ENCODE measurements at places on chromosomes 4 and X. TPM values are rescaled to one million over a fixed set of nuclear protein-coding genes. Genes with fewer than 3 reads are reported as not detected.

Gene HS6ST2
- total RNA-seq, result not detected

Gene TMEM192
- total RNA-seq, result 13.3 TPM

Gene CCDC158
- not detected for total RNA-seq

Gene AREG
- total RNA-seq, result 4.6 TPM

Gene MAGEA4
- not detected for total RNA-seq

Gene IL3RA
- 1.6 TPM for total RNA-seq

Gene SPANXA2
- total RNA-seq, result not detected

Gene SPATA4
- not detected for total RNA-seq

Gene MMGT1
- 24.4 TPM for total RNA-seq

Gene XPNPEP2
- not detected for total RNA-seq

Gene HNRNPD
- 280 TPM for total RNA-seq

- no peak overlapping the region for H3K4me3 ChIP-seq
- H3K27ac ChIP-seq, result no peak overlapping the region
- H3K36me3 ChIP-seq, result no peaks in the 10 kb centered on the region
- DNase-seq, result no peak
- no peaks in the 10 kb centered on the region for H3K27me3 ChIP-seq
- H3K4me1 ChIP-seq, result no peaks in the 10 kb centered on the region
These were observed 155.4 kb downstream of the GPM6A start for GRCh38 chr4:175656649-175657048.

DNA sequence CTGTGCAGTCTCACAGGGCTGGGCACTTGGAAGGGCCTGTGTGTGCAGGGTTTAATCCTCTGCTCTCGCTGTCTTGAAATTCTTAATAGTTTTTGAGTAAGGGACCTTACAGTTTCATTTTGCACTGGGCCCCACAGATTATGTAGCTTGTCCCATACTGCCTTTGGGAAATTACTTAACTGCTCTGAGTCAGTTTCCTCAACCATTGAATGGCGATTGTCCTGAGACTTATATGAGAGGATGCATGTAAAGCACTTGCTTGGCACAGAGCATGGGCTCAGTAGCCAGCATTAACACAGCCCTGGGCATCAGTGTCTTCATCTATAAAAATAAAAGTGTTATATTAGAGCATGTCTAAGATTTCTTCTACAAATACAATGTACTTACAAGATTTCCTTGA lies 55.8 kb downstream of the CLCN5 start:
- no peak overlapping the region for H3K27ac ChIP-seq
- DNase-seq, result no peak
- H3K4me1 ChIP-seq, result no peaks in the 10 kb centered on the region
- no peak overlapping the region for H3K4me3 ChIP-seq
- H3K36me3 ChIP-seq, result no peaks in the 10 kb centered on the region

- H3K27me3 ChIP-seq, result no peaks in the 10 kb centered on the region
- H3K4me3 ChIP-seq, result no peak within 1 kb of the TSS
- H3K27ac ChIP-seq, result no peak within 1 kb of the TSS
- peak; percentile 1 for DNase-seq
- H3K4me1 ChIP-seq, result no peaks in the 10 kb centered on the region
These were observed at the start of gene GLRA2 for GRCh38 chrX:14529290-14529989. GLRA2 (plus strand) TSS chrX:14529536; CDS start chrX:14530058, 522 bp downstream.

DNA sequence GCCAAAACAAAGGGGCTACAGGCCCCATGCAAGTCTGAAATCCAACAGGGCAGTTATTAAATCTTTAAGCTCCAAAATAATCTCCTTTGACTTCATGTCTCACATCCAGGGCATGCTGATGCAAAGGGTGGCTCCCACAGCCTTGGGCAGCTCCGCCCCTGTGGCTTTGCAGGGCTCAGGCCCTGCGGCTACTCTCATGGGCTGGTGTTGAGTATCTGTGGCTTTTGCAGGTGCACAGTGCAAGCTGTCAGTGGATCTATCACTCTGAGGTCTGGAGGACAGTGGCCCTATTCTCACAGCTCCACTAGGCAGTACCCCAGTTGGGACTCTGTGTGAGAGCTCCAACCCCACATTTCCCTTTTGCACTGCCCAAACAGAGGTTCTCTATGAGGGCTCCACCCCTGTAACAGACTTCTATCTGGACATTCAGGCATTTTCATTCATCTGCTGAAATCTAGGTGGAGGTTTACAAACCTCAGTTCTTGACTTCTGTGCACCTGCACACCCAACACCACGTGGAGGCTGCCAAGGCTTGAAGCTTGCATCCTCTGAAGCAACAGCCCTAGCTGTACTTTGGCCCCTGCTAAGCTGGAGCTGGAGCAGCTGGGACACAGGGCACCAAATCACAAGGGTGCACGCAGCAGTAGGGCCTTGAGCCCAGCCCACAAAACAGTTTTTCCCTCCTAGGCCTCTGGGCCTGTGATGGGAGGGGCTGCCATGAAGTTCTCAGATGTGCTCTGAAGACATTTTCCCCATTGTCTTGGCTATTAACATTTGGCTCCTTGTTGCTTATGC lies 154.8 kb upstream of the PDE5A start:
- DNase-seq, result no peak
- H3K4me1 ChIP-seq, result no peaks in the 10 kb centered on the region
- H3K4me3 ChIP-seq, result no peak overlapping the region
- H3K36me3 ChIP-seq, result no peaks in the 10 kb centered on the region
- no peak overlapping the region for H3K27ac ChIP-seq
- H3K27me3 ChIP-seq, result no peaks in the 10 kb centered on the region

DNA sequence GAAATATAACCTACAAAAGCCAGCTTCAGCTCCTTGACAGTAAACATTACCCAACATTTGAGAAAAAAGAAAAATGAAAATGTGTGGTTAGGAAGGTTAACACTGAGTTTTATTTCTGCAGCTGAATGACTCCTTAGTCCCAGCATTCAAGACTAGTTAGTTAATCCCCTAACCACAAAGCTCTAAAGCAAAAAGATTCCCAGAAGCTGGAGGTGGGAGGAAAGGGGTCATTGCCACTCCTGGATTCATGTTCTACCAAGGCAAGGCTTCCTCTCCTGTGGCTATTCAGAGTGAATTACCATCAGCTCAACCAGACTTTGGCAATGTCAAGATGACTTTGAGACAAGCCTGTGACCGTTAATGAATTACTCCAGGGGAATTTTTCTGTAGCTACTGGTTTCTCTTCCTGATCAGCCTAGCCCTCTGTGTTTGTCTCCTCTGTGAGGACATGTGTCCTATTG lies 63.6 kb downstream of the HADH start:
- H3K4me3 ChIP-seq, result no peak overlapping the region
- no peaks in the 10 kb centered on the region for H3K4me1 ChIP-seq
- no peak overlapping the region for H3K27ac ChIP-seq
- DNase-seq, result no peak
- H3K36me3 ChIP-seq, result no peaks in the 10 kb centered on the region

GRCh38 chr4:14428125-14428524 lies 574.2 kb upstream of the CPEB2 start:
- H3K27me3 ChIP-seq, result no peaks in the 10 kb centered on the region
- H3K4me3 ChIP-seq, result no peak overlapping the region
- no peak overlapping the region for H3K27ac ChIP-seq
- no peaks in the 10 kb centered on the region for H3K36me3 ChIP-seq
- H3K4me1 ChIP-seq, result peaks cover 12% of the 10 kb centered on the region
- no peak for DNase-seq

- DNase-seq, result no peak
- H3K4me3 ChIP-seq, result no peak overlapping the region
- H3K27ac ChIP-seq, result no peak overlapping the region
- peaks cover 14% of the 10 kb centered on the region for H3K36me3 ChIP-seq
These were observed 12.7 kb downstream of the RAB28 start for GRCh38 chr4:13471400-13471799.

DNA sequence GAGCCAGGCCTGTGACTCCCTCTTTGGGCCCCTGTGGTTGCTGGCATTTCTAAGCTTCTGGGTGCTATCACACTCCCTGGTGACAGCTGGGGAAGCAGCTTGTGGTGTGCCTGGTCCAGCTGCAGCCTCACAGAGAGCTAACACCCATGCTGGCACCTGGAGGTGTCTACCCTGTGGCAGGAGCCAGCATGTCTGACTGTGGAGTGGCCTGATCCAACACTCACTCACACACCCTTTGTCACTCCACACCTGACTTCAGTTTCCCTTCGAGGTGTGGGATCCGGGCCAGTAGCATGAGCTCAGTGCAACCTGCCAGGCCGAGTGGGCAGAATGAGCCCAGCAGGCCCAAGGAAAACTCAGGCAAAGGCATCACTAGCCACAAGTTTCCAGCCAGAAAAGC lies 67.5 kb downstream of the TECRL start:
- H3K27me3 ChIP-seq, result no peaks in the 10 kb centered on the region
- no peak overlapping the region for H3K4me3 ChIP-seq
- no peaks in the 10 kb centered on the region for H3K36me3 ChIP-seq
- no peak overlapping the region for H3K27ac ChIP-seq
- no peak for DNase-seq
- H3K4me1 ChIP-seq, result no peaks in the 10 kb centered on the region

- DNase-seq, result no peak
- no peak overlapping the region for H3K27ac ChIP-seq
- no peaks in the 10 kb centered on the region for H3K36me3 ChIP-seq
- no peaks in the 10 kb centered on the region for H3K27me3 ChIP-seq
- no peak overlapping the region for H3K4me3 ChIP-seq
- no peaks in the 10 kb centered on the region for H3K4me1 ChIP-seq
These were observed 88.3 kb downstream of the NRK start for GRCh38 chrX:105910563-105911105.

- no peaks in the 10 kb centered on the region for H3K36me3 ChIP-seq
- no peak for DNase-seq
- H3K27ac ChIP-seq, result no peak overlapping the region
- H3K27me3 ChIP-seq, result no peaks in the 10 kb centered on the region
- no peaks in the 10 kb centered on the region for H3K4me1 ChIP-seq
These were observed 141.9 kb downstream of the MID1IP1 start for GRCh38 chrX:38943120-38943519.

GRCh38 chr4:119939071-119939995 lies 127.3 kb downstream of the MAD2L1 start:
- H3K36me3 ChIP-seq, result no peaks in the 10 kb centered on the region
- no peaks in the 10 kb centered on the region for H3K4me1 ChIP-seq
- H3K27me3 ChIP-seq, result no peaks in the 10 kb centered on the region
- H3K4me3 ChIP-seq, result no peak overlapping the region
- no peak overlapping the region for H3K27ac ChIP-seq

DNA sequence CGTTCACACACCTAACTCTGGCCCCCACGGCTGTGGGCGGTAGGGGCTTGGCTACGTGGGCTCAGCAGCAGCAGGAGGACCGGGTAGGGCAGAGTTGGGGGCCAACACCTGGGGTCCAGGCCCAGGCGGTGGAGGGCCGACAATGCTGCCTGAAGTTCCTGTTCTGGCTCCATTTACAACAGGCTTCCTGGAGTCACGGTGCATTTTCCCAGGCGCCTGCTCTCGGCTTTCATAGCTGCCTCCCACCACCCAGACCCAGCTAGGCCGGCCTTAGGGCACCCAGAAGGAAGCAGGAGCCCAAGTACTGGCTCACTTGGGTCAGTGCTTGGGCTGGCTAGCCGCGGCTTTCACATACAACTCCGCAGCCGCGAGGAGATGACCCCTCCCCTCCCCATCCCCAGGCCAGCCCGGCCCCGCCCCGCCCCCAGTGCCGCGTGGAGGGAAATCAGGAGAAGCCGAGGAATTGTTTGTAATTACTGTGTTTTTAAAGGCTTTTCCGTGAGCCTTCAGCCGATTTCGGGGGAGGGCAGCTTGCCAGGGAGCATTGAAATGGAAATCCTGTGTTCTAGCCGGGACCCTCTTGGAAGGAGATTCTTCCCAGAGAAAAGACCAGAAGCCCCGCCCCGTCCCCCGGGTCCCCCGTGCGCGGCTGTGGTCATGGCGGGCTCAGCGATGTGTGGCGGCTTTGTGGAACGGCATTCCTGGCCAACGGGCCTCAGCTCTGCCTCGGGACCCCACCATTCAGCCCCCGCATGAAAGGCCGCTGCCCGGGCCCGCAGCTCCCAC lies 28.5 kb downstream of the PJA1 start:
- H3K27me3 ChIP-seq, result no peaks in the 10 kb centered on the region
- H3K4me3 ChIP-seq, result no peak overlapping the region
- no peak overlapping the region for H3K27ac ChIP-seq
- H3K36me3 ChIP-seq, result no peaks in the 10 kb centered on the region

DNA sequence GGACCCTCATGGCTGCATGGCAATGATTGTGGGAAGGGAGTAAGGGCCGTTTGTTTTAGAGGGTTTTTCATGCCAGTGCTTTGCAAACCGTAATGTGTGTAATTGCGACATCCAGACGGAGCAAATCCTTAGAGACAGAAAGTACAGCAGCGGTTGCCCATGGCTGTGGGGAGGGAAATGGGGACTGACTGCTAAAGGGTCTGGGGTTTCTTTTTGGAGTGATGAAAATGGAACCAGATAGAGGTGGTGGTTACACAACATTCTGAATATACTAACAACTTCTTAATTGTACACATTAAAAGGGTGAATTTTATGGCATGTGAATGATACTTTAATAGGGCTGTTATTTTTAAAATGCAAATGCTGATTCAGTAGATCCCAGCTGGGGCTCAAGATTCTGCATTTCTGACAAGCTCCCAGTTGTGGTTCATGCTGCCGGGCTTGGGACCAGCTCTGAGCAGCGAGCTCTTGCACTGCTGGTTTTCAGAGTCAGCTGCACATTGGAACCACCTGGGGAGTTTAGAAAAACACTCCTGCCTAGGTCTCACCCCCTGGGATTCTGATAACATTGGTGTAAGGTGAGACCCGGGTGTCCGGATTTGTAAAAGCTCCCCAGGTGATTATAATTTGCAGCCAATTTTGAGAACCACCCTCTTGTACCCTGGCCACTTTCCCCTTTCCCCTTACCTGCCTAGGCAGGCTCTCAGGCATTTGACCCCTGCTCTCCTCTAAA lies 47.7 kb downstream of the PRPS1 start:
- peak; percentile 35 for DNase-seq
- H3K36me3 ChIP-seq, result no peaks in the 10 kb centered on the region
- H3K27ac ChIP-seq, result peak overlapping the region; percentile 100
- peak overlapping the region; percentile 26 for H3K4me3 ChIP-seq

- no peak overlapping the region for H3K4me3 ChIP-seq
- no peak for DNase-seq
- H3K36me3 ChIP-seq, result no peaks in the 10 kb centered on the region
- H3K27ac ChIP-seq, result no peak overlapping the region
- H3K4me1 ChIP-seq, result no peaks in the 10 kb centered on the region
- no peaks in the 10 kb centered on the region for H3K27me3 ChIP-seq
These were observed 103.5 kb downstream of the FMR1NB start for GRCh38 chrX:148084611-148085010.

DNA sequence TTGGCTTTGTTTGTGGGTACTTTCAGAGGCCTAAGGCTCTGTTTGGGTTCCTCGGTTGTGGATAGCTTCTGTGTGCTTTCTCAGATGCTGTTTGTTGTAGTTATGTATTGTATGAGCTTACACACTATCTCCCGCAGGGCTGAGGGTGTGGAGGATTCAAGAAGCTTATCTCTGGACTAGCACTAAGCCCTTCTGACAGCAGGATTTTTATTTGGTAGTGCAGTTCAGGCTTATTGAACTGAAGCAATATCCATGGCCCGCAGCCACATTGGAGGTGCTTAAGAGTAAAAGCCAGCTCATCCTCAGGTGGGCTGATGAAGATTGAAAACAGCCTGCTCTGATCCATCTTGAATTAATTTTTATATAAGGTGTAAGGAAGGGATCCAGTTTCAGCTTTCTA lies 128.2 kb downstream of the RASGEF1B start:
- H3K4me3 ChIP-seq, result no peak overlapping the region
- H3K27me3 ChIP-seq, result peaks cover 4% of the 10 kb centered on the region
- H3K4me1 ChIP-seq, result no peaks in the 10 kb centered on the region
- no peak overlapping the region for H3K27ac ChIP-seq
- no peak for DNase-seq
